Cortex of kidney (tissue), 1 donor: ENCODE measurements at places on chromosomes 12 and 14.

DNA sequence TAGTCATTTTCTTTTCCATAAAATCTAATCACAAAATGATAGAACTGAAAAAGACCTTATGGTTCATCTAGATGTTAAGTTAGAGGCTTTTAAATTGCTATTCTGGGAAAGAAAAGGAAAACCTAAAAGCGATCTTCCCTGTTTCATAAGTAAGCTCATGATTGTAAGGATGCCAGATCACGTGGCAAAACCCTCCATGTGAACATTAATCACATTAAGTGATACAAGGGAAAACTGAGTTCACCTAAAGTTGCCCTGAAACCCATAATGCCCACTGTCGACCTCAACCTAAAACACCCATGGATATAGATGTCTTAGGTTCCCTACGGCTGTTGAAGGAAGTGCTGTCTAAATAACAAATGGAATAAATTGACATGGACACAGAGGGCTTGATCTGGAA lies 3.0 kb upstream of the STXBP6 start:
- DNase-seq, result no peak

- DNase-seq, result no peak
These were observed 37.7 kb upstream of the SFSWAP start for GRCh38 chr12:131672941-131673887.

DNA sequence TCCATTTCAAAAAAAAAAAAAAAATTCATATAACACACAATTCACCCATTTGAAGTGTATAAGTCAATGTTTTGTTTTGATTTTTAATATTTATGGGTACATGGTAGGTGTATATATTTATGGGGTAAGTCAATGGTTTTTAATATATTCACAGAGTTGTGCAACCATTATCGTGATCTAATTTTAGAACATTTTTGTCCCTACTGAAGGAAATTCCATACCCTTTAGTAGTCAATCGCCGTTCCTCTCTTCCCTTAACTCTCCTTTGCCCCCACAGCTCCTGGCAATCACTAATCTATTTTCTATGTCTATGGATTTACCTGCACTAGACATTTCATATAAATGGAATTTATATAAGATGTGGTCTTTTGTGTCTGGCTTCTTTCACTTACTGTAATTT lies 92.8 kb downstream of the TRAFD1 start:
- no peak for DNase-seq

GRCh38 chr12:94673496-94673895 lies 23.1 kb upstream of the TMCC3 start:
- no peak for DNase-seq

GRCh38 chr14:99732436-99733210 lies 48.5 kb downstream of the CYP46A1 start:
- DNase-seq, result no peak

GRCh38 chr12:116325336-116325664 lies 47.8 kb upstream of the MED13L start:
- DNase-seq, result no peak

DNA sequence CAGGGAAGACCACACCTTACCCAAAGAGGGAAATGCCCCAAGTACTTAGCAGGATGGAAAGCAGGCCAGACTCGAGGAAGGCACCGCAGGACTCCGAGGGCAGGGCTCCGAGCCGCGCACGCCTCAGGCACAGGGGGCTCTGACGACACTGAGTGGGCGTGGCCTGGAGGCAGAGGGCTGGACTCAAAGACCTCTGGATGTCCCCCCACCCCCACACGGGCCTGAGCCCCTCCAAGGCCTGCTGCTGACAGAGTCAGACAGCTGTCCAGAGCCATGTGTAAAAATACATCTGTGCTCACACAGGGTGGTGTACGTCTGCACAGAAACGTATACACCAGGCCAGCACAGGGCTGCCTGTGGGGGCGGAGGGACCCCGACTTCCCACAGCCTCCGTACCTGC lies 1.4 kb downstream of the AKT1 start:
- DNase-seq, result no peak

DNA sequence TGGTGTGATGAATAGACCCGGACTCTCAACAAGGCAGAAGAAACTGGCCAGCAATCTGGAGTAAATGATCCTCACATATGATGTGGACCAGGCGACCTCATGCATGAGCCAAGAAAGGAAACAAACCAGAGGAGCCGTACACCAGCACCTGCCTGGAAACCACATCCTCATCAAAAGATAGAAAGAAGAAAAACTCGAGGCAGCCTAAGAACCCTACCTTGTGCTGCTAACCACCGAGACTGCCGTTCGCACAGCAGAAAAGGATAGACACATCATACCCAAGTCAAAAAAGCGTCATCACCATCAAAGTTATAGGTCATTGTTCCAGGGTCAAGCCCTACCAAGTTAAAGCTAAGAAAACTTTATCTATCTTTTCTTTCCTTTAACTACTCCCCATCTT lies 66.7 kb downstream of the RESF1 start:
- DNase-seq, result no peak

DNA sequence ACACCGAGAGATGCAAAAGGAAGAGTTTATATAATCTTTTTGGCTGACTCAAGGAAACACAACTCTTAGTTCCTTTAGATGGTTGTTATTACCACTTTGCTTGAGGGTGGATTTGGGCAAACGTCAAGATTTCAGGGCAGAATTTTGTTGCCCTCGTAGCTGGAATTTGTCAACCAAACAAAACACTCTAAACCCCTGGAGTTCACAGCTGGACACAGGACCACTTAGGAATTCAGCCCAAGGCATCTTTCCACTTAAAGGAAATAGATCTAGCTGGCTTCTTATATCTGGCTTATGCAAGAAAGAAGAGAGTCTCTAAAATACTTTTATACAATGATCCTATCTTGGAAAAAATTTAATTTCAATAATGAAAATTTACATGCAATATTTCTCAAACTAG lies 237.8 kb upstream of the LRIG3 start:
- DNase-seq, result no peak
